Cardiac septum (tissue), 1 donor: ENCODE measurements at places on chromosomes 2 and 18.
A peak's percentile ranks its signal among the peaks of the same experiment; 100 is the strongest.

DNA sequence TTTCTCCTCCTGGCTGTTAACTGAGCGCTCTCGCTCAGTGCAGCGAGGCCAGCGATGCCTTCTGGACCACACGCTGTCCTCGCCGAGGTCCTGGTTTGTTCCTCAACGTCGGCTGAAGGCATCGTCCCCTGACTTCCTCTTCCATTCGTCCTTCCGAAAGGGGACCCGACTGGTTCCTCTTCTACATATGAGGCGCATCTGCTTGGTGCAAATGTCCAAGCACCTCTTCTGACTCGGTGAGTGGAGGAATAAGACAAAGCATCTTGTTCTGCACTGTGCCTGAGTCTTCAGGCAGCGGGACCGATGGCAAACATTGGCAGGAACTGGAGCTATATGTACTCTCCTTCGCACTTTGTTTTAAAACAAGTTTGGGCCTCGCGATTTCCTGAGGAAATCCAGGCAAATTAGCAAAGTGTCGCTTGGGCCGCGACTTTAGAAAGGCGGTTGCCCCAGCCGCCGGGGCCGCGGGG lies 621 bp upstream of the KCNS3 start:
- no peak for DNase-seq

DNA sequence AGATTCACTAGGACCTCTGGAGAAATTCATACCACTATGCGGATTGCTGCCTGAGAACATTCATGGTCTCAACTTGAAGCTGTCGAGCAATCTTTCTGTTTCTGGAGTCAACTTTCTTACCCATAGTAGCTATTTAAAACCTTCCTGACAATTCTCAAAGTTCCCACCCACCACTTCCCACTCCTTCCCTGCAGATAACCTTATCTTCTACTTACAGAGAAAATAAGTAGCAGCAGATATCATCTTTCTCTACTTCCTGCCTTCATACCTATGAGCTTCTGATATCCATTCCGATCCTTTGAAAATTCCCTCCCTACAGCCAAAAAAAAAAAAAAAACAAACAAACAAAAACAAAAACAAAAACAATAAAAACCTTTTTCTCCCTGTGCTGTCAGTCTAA lies 81.2 kb upstream of the CYRIA start:
- DNase-seq: no peak

- DNase-seq: no peak
Observed at GRCh38 chr2:216073773-216074172, 7.8 kb downstream of the PECR start.

DNA sequence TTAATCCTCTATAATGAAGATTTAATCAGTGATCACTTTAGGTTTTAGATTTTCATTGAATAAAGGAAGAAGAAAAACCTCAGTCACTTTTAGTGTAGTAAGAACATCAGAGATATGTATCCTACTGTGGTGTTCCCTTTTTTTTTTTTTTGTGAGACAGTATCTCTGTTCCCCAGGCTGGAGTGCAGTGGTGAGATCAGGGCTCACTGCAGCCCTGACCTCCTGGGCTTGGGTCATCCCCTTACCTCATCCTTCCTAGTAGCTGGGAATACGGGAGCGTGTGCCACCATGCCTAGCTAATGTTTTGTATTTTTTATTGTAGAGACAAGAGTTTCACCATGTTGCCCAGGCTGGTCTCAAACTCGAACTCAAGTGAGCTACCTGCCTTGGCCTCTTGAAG lies 5.1 kb downstream of the SLC39A10 start:
- no peak for DNase-seq

GRCh38 chr2:23656597-23656973 lies 270.3 kb downstream of the ATAD2B start:
- no peak for DNase-seq

GRCh38 chr2:151638191-151638933 lies 95.9 kb downstream of the NEB start:
- no peak for DNase-seq

DNA sequence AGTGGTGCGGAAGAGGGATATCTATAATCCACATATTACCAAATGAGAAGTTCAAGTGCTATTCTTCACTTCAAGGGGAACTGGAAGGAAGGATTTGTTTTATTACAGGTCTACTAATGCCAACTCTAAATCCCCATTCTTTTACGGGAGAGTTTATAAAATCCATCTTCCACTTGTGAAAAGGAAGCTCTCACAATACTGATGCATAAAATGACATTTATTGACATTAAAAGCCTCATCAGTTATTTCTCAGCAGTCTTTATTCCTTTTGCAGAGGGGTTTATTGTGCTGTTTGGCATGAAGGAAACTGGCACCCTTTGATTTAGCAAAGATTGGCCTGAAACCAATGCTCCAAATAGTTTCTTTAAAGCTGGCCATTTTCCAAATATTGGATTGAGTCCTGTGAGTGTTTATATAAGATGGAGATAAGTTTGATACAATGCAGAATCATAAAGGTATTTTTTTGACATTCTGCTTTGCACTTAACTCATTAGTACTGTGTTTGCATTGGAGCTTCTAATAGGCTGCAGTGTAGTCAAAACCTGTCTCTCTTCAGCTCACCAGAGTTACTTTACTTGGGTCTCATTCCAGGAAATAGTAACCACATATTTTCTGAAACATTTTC lies 26.6 kb downstream of the LRP1B start:
- no peak for DNase-seq

- no peak for DNase-seq
Observed at GRCh38 chr18:12837747-12838146, 46.3 kb downstream of the PTPN2 start.

DNA sequence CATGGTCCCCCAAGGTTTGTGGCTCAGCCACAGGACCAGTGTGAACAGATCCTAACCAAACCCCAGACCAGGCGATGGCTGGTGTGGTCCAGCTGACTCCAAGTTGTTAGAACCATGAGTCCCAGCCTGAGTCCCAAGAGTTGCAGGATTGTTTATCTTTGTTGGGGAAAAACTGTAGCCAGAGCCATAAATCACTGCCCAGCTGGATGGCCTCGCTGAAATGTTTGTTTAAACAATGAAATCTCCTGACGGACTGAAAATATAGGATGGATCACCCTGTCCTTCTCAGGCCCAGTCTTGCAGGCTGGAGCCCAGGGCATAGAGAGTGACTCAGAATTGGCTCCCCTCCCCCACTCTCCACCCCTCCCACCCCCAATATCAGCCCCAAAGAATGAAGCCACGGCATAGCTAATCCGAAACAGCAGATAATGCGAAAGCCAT lies 36.4 kb downstream of the PKDCC start:
- DNase-seq: no peak

- no peak for DNase-seq
Observed at GRCh38 chr18:55400590-55401541, 187.1 kb downstream of the TCF4 start.

DNA sequence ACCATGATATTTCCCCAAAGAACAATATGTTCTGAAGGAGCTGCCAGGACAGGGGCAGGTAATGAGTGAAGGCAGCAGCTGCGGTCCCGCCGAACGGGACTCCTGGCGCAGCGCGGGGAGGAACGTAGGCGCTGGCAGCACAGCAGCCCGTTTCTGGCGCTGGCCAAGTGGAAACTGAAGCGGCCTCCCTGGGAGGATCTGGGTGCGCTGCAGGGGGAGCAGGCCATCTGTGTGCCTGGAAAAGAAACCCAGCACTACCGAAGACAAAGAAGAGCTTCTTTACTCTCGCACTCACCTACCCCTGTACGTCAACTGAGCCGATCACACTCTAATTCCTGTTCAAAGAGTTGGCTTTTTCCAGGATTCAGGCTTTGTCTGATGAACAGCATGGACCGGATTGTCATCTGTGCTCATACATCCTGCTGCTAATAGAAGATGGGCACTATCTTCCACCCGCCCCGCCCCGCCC lies 11.8 kb downstream of the G6PC2 start:
- DNase-seq: no peak

GRCh38 chr2:33492399-33493134 lies 16.1 kb downstream of the RASGRP3 start:
- DNase-seq: no peak

GRCh38 chr18:58257461-58257860 lies 213.4 kb downstream of the NEDD4L start:
- no peak for DNase-seq

DNA sequence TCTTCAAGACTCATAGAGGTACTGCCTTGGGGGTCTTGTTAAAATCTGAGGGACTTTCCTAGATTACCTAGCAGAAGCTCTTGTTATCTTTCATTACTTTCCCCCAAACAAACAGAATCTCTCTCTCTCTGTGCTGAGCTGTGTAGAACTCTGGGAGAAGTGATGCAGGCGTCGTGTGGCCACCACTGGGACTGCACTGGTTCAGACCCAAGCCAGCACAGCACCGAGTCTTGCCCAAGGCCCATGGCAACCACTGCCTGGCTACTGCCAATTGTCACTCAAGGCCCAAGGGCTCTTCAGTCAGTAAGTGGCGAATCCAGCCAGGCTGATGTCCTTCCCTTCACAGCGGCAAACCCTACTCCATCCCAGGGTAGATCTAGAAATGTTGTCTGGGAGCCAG lies 28.6 kb downstream of the PPP1R1C start:
- DNase-seq: no peak

DNA sequence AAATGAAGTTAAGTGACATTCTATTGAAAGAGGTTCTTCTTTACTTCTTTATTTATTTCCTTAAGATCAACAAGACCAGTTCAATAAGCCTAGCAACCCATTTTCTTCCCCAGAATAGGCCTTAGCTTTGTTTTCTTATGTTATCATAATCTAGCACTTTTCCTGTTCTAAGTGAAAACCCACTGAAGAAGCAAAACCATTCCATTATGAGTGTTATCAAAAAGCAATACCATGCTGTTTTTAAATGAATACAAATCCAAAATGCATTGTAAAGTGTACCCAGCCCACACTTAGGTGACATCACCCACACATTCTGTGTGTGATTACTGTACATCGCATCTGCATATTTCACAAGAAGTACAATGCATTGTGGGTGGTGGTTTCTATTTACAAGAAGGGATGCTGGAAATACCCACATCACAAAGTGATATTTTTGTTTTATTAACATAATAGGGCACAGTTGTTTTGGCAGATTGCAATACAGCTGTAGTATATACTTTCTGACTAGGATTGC lies 679.5 kb downstream of the KCNJ3 start:
- no peak for DNase-seq

DNA sequence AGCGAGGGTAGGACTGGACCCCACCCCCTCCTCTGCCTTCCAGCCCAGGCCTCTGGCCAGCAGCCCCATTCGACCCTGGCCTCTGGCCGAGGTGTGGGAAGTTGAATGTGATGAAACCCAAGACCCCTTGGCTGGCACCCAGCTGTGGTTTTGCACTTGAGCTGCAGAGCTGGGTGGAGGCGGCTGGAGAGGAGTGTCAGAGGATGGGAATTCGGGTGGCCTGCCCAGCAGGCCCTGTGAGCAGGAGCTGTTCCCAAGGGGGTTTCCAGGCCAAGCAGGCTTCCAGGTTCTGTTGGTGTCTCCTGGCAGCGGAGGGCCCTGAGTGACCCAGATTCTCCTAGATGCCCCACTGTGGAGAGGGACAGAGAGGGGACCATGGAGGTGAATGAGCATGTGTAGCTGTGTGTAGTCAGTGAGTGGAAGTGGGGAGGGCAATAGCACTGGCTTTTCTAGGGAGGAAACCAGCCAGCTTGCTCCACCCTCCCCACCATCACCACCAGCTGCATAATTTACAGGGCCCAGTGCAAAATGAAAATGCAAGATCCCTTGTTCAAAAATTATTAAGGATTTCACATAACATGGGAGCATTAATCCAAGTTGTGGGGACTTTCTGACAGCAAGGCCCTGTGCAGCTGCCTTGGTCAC lies 172.2 kb upstream of the HAAO start:
- peak; percentile 84 for DNase-seq

GRCh38 chr2:98468621-98469236 lies 24.1 kb downstream of the INPP4A start:
- DNase-seq: no peak
